MCF 10A (cell line): ENCODE measurements at places on chromosomes 6 and 20. TPM values are rescaled to one million over a fixed set of nuclear protein-coding genes. Genes with fewer than 3 reads are reported as not detected.

- H3K27me3 ChIP-seq: no peaks in the 10 kb centered on the region
- H3K27ac ChIP-seq: no peak overlapping the region
- peak; percentile 45 for DNase-seq
- peaks cover 24% of the 10 kb centered on the region for H3K4me1 ChIP-seq
- no peaks in the 10 kb centered on the region for H3K36me3 ChIP-seq
Observed at GRCh38 chr20:56779452-56780143, 150.5 kb downstream of the TFAP2C start.

- H3K4me3 ChIP-seq: peak overlapping the region; percentile 69
- H3K36me3 ChIP-seq: no peaks in the 10 kb centered on the region
- no peaks in the 10 kb centered on the region for H3K27me3 ChIP-seq
- peak overlapping the region; percentile 21 for H3K27ac ChIP-seq
Observed at GRCh38 chr6:8743170-8743745, 307.9 kb upstream of the SLC35B3 start.

DNA sequence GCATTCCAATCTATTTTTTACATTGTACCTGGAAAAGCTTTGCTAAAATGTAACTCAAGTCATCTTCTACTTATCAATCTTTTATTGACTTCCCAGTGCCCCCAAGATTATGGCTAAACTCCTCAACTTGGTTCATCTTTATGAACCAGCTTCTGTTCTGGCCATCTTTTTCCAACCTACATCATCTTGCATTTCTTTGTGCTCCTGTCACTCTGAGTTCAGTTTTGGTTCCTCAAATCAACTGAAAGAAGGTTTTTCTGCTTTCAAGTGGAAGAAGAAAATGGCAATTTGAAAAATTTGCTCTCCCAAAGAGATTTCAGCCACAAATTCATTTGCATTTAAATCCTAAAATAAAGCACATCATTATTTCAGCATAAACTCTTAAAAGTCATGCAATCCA lies 41.8 kb downstream of the GPX5 start:
- no peak for DNase-seq
- no peaks in the 10 kb centered on the region for H3K4me1 ChIP-seq
- H3K4me3 ChIP-seq: no peak overlapping the region
- no peak overlapping the region for H3K27ac ChIP-seq
- H3K27me3 ChIP-seq: peaks cover 29% of the 10 kb centered on the region

Gene OSBPL2
- 38.8 and 51.9 TPM in 2 replicates for total RNA-seq
